ENCODE measurements at places on chromosomes 5 and 9.

GRCh38 chr9:37968228-37968701 lies 64.3 kb upstream of the SLC25A51 start:
- DNase-seq = no peak

- no peak for DNase-seq
These were observed 82.8 kb downstream of the PRR16 start for GRCh38 chr5:120546922-120547321.

GRCh38 chr9:21030389-21031035 lies 928 bp downstream of the HACD4 start:
- DNase-seq = no peak

- DNase-seq = no peak
These were observed 1.3 kb downstream of the TNFSF15 start for GRCh38 chr9:114804505-114804904.

- no peak for DNase-seq
These were observed 42.8 kb downstream of the TEX10 start for GRCh38 chr9:100309992-100310391.

GRCh38 chr5:161539016-161539415 lies 7.5 kb downstream of the GABRB2 start:
- DNase-seq = no peak

- DNase-seq = no peak
These were observed 35.1 kb downstream of the SH3GLB2 start for GRCh38 chr9:128992995-128993394.

DNA sequence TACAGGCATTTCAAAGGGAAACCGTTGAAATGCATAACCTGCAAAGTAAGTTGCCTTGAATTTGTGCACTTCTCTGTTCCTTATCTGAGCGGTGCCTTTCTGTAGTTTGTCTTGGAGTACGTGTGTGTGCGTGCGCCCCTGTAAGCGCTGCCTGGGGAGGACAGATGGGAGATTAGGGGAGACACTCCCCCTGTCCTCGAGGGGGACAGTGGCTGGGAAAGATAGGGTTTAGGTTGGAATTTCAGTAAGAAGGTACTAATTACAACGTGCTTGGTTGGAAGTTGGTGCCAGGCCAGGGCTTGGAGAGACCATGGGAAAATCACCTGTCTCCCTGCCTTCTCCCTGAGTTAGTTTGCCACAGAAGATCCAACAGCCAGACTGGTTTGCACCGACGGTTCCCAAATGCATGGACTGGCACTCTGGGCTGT lies 73.2 kb downstream of the PIK3R1 start:
- no peak for DNase-seq

DNA sequence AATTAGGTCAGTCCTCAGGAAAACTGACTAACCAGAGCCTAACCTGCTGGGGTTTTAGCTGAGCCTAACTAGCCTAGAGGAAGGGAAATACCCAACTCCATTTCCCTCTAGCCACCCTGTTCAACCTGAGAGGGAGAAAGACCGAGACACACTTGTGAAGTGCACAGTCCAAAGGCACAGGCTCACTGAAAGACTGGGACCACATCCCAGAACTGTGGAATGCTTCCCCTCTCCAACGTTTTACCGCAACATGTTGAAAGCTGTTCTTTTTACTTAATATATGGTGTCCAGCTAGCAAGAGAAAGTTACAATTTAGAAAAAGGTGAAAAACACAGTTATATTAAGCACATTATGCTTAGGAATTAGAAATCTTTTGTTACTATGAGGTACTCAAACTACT lies 76.8 kb upstream of the SIMC1 start:
- no peak for DNase-seq

DNA sequence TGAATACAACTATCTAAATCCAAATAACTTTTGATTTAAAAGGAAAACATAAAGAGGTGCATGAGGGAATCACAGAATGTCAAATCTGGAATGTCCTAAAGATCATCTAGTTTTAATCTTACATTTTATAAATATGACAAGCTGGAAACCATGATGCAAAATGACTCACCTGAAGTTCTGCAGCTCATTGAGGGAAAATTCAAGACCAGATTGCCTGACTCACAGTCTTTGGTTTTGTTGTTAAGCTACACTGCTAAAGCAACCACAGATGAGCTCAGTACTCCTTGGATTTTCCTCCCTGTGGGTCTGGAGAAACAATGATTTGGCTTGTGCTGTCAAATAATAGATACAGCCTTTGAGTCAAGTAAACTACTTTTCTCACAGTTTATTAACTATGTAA lies 19.1 kb upstream of the EDIL3 start:
- DNase-seq = no peak

DNA sequence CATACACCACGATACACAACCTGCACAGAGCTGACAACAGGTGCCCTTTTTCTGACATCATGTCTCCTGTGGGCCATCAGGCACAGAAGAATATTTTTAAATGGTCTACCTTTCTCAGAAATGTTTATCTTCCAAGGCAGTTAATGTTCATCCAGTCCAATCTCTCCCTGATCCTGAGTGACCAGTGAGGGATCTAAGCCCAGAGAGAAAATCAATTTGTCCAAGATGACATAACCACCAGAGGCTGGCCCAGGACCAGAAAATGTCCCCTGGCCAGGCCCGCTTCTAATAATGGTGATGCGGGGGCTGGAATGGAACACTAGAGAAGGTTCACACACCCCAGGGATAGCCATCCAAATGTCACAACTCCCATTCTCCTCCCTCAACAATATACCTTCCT lies 357.9 kb upstream of the KIF2A start:
- no peak for DNase-seq

GRCh38 chr9:105511446-105511845 lies 46.5 kb upstream of the FKTN start:
- no peak for DNase-seq
